NCI-H1436 treated with DMSO at 0.1 percent for 48 hours (cell line): ENCODE measurements at places on chromosomes 11 and 22.

DNA sequence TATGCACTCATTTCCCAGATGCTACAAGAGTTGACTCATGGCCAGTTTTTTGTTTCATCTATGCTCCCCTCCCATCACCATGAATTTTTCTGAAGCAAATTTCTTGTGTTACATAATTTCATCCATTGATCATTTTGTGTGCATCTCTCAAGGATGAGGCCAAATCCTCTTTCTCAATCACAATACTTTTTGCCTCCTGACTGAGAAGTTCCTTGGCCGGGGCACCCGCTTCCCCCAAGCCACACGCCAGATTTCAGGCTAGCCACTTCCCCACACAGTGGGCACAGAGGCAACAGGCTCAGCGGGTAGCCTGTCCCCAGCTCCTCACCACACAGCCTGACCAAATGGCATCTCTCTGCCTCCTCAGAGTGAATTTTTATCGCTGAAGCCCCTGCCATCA lies 9.8 kb upstream of the DSCAML1 start:
- DNase-seq: no peak

- no peak for DNase-seq
These were observed 252.4 kb downstream of the GRM5 start for GRCh38 chr11:88813233-88813915.

DNA sequence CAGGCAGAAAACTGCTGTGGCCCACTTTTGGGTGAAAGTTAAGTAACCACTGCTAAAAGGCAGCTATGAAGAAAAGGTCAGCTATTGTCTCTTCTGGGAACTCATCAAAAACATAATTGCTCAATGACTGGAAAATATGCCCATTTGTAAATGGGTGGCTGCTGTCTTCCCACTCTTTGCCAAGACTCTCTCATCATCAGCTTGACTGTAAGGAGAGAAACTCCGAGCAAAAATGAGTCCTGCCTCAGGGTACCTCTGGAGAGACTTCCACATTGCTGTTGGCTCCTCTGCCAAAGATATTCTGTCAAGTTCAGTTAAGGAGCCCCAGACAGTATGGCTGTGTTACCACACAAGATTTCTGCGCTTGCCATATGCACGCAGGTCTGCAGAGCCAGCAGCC lies 138.7 kb downstream of the BBOX1 start:
- DNase-seq: no peak

DNA sequence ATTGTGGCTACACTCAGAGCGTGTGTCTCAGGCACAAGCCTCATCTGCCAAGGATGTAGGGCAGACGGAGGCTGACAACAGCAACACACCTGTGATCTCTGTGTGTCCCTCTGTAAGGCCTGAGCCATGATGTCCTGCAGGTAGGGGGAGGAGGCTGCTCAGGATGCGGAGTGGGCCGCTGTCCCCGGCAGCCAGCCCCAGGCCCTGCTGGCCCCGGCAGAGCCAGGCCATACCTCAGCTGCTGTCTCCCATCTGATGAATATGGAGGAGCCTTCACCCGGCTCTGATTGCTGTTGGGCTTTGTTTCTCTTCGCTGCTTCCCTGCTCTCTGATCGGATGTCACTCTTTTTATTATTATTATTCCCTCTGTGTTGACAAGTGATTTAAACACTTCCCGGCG lies 83.6 kb upstream of the NCAM1 start:
- DNase-seq: no peak

- DNase-seq: no peak
These were observed 1.8 kb upstream of the FAR1 start for GRCh38 chr11:13666708-13667107.

GRCh38 chr11:30485222-30485621 lies 100.9 kb downstream of the MPPED2 start:
- no peak for DNase-seq

DNA sequence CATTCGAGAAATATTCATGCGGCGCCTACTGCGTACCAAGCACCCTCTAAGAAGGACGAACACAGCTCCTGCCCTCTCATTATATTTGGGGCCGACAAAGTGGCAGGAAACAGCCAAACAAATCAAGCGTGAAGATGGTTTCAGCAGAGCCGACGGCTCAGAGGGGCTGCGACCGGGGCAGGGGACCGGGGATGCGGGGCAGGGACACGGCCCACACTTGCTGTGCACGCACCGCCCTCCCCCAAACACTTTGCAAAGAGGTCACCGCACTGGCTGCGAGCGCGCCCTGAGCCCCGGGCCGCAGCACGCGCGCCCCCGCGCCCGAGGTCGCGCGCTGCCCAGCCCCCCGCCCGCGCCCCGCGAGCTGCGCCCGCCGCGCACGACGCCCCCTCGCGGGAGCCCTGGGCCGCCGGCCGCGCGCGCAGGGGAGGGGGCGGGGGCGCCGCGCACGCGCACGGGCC lies 255 bp upstream of the SYNGR1 start:
- DNase-seq: no peak

- no peak for DNase-seq
These were observed 1635.2 kb downstream of the FAM181B start for GRCh38 chr11:81098471-81098870.

GRCh38 chr11:73393011-73393380 lies 16.8 kb downstream of the RELT start:
- DNase-seq: no peak

GRCh38 chr11:107962181-107962580 lies 33.9 kb downstream of the RAB39A start:
- no peak for DNase-seq

DNA sequence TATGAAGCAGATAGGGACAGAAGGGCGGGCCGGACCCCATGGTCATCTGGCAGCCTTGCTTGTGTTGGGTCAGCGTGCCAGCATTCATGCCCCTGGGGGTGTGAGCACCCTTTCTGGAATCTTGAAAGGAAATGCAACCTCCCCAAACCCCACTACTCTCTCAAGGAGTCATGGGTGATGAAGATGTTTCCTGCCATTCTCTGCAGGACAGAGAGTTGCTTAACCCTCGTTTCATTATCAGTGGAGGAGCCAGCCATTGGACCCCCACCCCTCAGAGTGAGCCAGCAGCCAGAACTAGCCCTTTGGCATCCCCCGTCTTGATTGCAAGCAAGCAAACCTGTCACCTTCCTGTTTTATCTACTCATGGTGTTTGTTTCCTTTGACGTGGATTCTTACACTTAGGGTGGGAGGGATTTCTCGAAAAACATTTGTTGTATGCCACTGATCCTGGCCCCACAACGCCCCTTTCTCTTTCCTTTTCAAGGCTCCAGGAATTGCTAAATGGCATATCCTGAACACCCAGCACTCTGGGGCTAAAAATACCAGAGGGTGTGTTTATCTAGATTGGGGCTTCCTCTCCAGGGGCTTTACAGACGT lies 258.3 kb downstream of the ETS1 start:
- no peak for DNase-seq

DNA sequence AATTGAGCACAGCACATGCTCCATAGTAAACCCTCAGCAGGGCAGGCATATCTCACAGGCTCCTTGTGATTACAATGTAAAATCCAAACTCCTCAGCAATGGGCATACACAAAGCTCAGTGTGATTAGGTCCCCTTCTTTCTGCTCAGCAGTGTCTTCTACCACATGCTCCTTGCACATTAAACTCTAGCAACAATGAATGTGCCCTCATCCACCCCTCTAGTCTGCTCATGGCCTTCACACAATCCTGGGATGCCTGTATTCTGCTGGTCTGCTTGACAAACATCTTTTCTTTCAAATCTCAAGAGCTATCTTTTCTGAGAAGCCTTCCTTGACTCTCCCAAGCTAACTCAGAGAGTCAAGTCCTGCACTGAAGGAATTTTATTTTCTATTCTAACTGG lies 32.4 kb upstream of the DBX1 start:
- DNase-seq: no peak

- DNase-seq: no peak
These were observed 110.8 kb downstream of the KCNQ1OT1 start for GRCh38 chr11:2588809-2589537.

GRCh38 chr22:49353235-49353634 lies 474.4 kb downstream of the BRD1 start:
- no peak for DNase-seq

DNA sequence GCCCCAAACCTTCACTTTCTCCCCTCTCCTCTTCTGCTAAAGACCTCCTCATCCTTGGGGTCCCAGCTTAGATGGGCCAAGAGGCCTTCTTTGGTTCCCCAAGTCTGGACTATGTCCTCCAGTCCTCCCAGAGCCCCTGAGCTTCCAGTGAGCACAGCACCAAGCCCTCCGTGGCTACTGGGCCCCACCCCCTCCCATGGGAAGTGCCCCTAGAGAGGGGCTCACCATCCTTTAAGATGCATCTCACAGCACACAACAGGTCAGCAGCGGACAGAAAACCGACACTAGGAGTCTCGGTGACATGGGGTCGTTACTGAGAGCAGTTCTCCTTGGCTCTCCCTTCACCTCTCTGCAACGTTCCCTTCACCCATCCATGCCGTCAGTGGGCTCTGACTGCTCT lies 2.7 kb downstream of the LRRC32 start:
- DNase-seq: no peak

GRCh38 chr11:11382858-11383532 lies 29.9 kb upstream of the CSNK2A3 start:
- DNase-seq: no peak
